ENCODE measurements at places on chromosomes 5 and 9. TPM values are rescaled to one million over a fixed set of nuclear protein-coding genes. Genes with fewer than 3 reads are reported as not detected.

- no peak for DNase-seq
Measured at GRCh38 chr9:96603305-96604003, 16.2 kb downstream of the CDC14B start.

DNA sequence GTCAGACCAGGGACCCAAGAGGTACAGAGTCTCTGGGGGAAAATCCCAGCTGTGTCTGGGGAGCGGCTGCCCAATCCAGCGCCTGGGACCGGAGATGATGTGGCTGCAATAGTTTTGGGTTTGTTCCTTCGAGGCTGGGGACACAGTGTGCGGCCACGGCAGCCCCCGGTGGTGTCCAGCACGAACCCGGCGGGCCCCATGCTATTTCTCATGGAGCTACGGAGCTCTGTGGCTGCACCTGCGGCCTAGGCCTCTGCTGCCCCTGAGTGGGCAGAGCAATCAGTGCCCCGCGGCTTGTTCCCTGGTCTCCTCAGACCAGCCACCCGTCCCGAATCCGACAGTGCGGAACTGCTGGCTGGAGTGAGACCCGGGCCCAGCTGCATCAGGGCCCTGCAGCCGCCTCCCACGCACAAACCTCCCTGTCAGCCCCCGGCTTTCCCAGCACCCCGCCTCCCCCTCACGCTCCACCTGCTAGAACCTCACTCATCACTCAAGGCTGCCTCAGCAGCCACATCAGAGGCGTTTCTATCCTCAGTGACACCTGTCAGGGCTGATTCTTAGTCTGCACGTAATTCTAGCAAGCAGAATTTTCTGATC is 29.0 kb downstream of the SARDH start:
- no peak for DNase-seq

GRCh38 chr5:54311176-54311677 is 854 bp upstream of the ARL15 start:
- DNase-seq = no peak

- DNase-seq = no peak
Measured at GRCh38 chr9:114216976-114217375, 61.6 kb downstream of the COL27A1 start.

- DNase-seq = peak; percentile 91
Measured at GRCh38 chr9:93098236-93098946, 2.4 kb downstream of the CARD19 start.

DNA sequence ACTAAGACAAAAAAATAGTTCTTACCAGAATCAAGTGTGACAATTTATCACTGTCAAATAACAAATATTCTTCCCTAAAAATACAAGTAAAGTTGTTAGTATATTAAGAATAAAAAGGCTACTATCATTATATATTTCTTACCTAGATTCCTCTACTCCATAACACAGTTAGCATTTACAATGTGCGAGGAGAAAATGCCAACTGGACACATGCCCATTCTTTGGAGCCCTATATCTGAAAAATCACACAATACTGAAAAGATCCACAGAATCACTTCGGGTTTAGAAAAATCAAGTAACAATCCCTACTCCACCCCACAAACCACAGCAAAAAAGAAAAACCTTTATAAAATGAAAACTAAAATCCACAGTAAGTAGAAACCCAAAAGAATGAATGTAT is 70.9 kb downstream of the PKD2L2 start:
- DNase-seq = no peak

The TGFBR1 gene
- total RNA-seq = 10.5 TPM

The PHF24 gene
- total RNA-seq = 0.26 TPM

The IFNA17 gene
- not detected for total RNA-seq
